T-helper 2 cell (primary cell): ENCODE measurements at places on chromosomes 11 and 22.

- DNase-seq = no peak
Measured at GRCh38 chr22:49847751-49848689, 5.6 kb upstream of the ZBED4 start.

DNA sequence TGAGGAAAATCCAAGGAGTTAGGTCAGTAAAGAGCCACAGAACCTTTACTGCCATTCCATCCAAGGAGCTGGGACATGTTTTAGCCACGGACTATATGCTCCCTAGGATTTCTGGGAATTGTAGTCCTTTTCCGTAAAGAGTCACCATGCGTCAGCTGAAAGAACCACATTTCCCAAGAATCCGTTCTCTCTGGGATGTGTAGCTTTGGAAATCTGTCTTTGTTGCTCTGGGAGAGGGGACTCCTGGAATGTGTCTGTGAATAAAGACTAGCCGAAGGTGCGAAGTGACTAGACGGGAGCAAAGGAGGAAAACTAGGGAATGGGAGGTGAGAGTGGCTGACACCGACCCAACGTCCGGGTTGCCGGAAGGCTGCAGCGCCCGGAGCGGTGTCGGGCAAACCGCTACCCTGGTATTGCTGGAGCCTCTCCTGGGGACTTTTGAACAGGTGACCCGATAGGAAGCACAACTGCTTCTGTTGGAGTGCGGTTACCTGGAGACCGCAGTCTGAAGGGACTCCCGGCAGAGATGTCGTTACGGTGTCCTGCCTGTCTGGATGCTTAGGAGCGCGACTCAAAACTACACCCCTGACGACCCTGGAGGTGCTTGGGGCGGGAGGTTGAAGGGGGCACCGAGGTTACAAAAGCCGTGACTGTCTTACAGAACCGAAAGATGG is at the start of gene IFTAP:
IFTAP (plus strand) TSS at position 187 of the 674 bp plus-strand sequence. CDS start 15,602 bp downstream, outside the sequence.
- DNase-seq = peak; percentile 52

GRCh38 chr11:130601764-130602460 is 153.5 kb downstream of the ADAMTS15 start:
- no peak for DNase-seq

GRCh38 chr11:127587511-127587910 is 586.9 kb upstream of the KIRREL3 start:
- DNase-seq = no peak
